Right atrium auricular region (tissue), 2 donors: ENCODE measurements at places on chromosomes 16 and 17. TPM values are rescaled to one million over a fixed set of nuclear protein-coding genes. Genes with fewer than 3 reads are reported as not detected.

DNA sequence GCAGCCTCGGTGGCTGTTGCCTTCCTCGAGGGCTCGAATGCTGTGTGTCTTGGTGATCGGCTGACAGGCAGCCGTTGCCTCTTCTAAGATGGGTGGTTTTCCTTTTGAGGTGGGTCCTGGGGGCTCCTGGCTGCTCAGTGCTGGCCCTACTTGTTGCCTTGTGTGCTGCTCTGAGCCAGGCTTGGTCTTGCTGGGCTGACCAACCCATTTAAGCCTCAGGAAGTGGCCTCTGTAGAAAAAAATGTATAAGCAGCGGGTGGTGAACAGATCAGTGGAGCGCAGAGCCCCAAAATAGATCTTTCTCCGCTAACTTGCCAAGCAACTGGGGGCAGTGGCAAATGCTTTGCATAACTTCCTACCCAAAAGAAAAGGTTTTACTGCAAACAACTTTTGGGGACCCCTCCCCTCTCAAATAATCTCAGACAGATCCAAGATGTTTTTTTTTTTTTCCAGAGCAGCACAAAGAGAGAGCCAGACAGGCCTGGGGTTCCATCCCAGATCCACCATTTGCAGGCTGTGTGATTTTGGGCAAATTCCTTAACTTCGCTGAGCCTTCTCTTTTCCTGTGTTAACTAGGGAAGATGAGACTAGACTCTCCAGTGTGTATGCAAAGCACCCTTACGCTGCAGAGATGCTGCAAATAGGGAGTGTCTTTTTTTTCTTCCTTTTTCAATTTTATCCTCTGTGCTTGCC is 42.5 kb downstream of the PLCG2 start:
- H3K4me1 ChIP-seq, result no peaks in the 10 kb centered on the region
- DNase-seq, result no peak
- H3K27me3 ChIP-seq, result no peaks in the 10 kb centered on the region
- no peak overlapping the region for H3K4me3 ChIP-seq

DNA sequence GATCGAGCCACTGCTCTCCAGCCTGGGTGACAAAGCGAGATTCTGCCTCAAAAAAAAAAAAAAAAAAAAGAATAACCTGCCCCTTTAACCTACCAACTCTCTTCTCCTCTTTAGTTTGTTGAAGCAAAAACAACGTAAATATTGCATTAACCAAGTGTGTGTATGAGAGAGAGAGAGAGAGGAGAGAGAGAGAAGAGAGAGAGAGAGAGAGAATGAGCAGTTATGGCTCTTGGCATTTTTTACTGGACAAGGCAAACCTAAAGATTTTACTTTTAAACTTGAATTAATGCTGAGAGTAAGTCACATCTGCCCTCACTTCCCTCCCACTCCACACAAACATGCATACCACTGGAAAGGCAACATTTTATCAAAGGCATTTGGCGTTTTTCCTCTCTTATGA is 3.0 kb upstream of the SLFN5 start:
- no peaks in the 10 kb centered on the region for H3K27me3 ChIP-seq
- no peak overlapping the region for H3K27ac ChIP-seq
- no peak overlapping the region for H3K4me3 ChIP-seq
- DNase-seq, result no peak
- H3K4me1 ChIP-seq, result no peaks in the 10 kb centered on the region

DNA sequence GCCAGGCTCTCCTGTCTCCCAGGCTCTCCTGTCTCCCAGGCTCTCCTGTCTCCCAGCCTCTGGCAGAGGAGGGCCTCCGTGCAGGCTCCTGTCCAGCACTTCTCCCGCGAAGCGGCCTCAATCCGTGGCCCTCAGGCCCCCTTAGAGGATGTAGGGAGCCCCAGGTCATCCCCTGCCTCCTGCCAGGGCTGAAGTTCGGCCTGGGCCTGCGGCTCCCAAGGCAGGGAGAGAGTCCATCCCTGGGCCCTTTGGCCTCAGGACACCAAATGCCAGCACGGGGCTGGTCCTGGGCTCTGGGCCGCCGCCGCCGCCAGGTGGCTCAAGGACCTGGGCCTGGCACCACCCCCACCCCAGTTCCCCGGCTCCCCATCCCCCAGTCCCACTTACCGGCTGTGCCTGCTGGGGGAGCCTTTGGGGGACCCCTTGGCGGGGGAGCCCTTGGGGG is 370 bp downstream of the EVPL start:
- DNase-seq, result no peak
- H3K27ac ChIP-seq, result no peak overlapping the region
- no peak overlapping the region for H3K4me3 ChIP-seq
- peaks cover 9% of the 10 kb centered on the region for H3K4me1 ChIP-seq
- no peaks in the 10 kb centered on the region for H3K36me3 ChIP-seq
- no peaks in the 10 kb centered on the region for H3K27me3 ChIP-seq

DNA sequence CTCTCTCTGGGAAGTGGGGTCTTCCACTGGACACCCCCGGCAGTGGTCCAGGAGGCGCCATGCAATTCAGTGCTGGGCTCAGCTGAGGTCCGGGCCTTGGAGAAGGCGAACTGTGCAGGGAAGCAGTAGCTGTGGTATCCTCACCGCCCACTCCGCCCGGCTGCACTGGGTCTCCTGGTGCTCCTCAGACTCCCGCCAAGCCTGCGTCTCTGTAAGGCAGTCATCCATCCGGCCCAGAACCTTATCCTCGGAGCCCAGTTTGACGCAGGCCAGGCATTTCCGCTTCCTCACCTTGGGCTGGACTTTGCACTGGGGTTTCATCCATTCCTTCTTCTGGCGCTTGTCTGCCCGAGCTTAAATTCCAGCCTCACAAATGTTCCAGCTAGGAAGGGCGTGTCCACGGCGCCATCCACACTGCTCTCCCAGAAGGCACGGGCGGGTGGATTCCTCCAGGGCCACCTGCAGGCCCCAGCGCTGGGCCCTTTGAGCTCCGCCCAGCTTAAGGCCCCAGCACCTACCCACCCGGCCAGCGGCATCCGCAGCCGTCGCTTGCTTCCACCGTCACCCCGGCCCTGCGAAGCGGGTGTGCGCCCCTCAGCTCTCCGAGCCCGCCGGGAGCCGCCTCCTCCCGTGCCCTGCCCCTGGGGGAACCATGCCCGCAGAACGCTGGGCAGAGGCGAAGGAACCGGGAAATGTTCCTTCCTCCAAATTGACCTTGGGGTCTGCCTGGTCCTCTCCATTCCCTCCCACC is 1884.8 kb downstream of the TP53TG3F start:
- DNase-seq, result no peak
- no peaks in the 10 kb centered on the region for H3K27me3 ChIP-seq
- H3K4me3 ChIP-seq, result no peak overlapping the region
- H3K36me3 ChIP-seq, result no peaks in the 10 kb centered on the region
- no peaks in the 10 kb centered on the region for H3K4me1 ChIP-seq

DNA sequence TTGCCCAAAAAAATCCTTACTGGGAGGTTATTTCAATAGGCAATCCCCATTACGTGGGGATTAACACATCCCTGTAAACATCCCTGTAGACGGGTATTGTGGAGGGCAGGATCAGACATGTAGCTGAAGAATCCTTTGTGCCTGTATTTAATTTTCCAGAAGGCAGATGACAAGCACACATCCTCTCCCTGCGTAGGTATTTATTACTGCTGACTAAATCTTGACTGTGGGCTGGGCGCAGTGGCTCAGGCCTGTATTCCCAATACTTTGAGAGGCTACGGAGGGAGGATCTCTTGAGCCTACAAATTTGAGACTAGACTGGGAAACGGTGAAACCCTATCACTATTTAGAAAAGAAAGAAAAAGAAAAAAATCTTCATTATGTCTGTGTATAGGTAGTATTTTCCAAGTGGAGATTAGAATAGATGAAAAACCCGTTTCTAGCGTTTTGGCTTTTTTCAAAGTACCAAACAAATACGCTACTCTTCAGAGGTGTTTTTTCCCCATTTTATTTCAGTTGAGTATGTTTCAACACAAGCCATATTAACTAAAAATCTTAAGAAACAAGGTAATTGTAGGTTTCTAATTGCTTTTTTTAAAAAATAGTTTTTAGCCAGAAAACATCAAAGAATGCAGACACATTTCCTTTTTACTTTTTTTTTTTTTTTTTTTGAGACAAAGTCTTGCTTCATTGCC is 1.5 kb upstream of the MARF1 start:
- peaks cover 27% of the 10 kb centered on the region for H3K4me1 ChIP-seq
- H3K27me3 ChIP-seq, result no peaks in the 10 kb centered on the region
- H3K4me3 ChIP-seq, result no peak overlapping the region

GRCh38 chr17:73588301-73588846 is 55.9 kb downstream of the SDK2 start:
- no peaks in the 10 kb centered on the region for H3K27me3 ChIP-seq
- H3K4me1 ChIP-seq, result no peaks in the 10 kb centered on the region
- H3K36me3 ChIP-seq, result no peaks in the 10 kb centered on the region
- no peak for DNase-seq

- H3K27me3 ChIP-seq, result no peaks in the 10 kb centered on the region
- no peak overlapping the region for H3K27ac ChIP-seq
- no peak for DNase-seq
- no peak overlapping the region for H3K4me3 ChIP-seq
- no peaks in the 10 kb centered on the region for H3K36me3 ChIP-seq
These were observed 928.7 kb upstream of the SOX9 start for GRCh38 chr17:71192039-71192555.

DNA sequence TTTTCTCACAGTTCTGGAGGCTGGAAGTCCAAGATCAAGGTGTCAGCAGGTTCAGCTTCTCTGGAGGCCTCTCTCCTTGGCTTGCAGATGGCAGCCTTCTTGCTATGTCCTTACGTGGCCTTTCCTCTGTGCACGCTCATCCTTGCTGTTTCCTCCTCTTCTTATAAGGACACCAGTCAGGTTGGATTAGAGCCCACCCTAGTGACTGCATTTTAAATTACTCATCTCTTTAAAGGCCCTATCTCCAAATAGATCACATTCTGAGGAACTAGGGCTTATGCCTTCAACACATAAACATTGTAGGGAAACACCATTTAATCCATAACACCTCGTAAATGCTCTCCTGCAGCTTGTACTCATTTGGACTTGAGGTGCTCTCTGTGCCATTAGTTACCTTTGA is 36.3 kb downstream of the DHRS7C start:
- no peak overlapping the region for H3K27ac ChIP-seq
- DNase-seq, result no peak
- H3K36me3 ChIP-seq, result no peaks in the 10 kb centered on the region
- no peak overlapping the region for H3K4me3 ChIP-seq

GRCh38 chr17:77410470-77410869 is 269.7 kb downstream of the SEC14L1 start:
- H3K4me3 ChIP-seq, result no peak overlapping the region
- peak overlapping the region; percentile 62 for H3K27ac ChIP-seq
- no peaks in the 10 kb centered on the region for H3K36me3 ChIP-seq
- H3K27me3 ChIP-seq, result no peaks in the 10 kb centered on the region

- no peaks in the 10 kb centered on the region for H3K27me3 ChIP-seq
- no peak overlapping the region for H3K4me3 ChIP-seq
- H3K4me1 ChIP-seq, result no peaks in the 10 kb centered on the region
- no peak overlapping the region for H3K27ac ChIP-seq
- H3K36me3 ChIP-seq, result no peaks in the 10 kb centered on the region
These were observed 16.4 kb upstream of the METRNL start for GRCh38 chr17:83062818-83063671.

DNA sequence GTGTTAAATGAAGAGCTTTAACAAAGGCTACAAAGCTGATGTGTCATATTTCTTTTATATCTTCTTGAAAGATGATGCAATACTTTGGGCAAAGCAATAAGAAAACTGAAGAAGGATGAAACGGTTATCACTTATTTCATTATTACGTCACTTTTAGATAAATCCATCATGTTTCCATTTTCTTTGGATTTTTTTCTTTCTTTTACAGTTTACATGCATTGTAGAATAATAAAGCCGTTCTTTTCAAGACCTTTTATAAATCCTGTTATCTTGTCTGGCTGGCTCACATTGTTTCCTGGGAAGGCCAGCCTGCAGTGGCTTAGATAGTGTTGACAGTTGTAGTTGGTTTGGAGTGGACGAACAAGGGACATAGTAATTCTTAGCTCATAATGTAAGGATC is 28.9 kb downstream of the TANC2 start:
- no peak overlapping the region for H3K4me3 ChIP-seq
- DNase-seq, result no peak
- H3K27me3 ChIP-seq, result no peaks in the 10 kb centered on the region
- no peaks in the 10 kb centered on the region for H3K4me1 ChIP-seq
- no peaks in the 10 kb centered on the region for H3K36me3 ChIP-seq

- no peak overlapping the region for H3K4me3 ChIP-seq
- no peak for DNase-seq
- H3K4me1 ChIP-seq, result no peaks in the 10 kb centered on the region
- H3K36me3 ChIP-seq, result no peaks in the 10 kb centered on the region
- no peak overlapping the region for H3K27ac ChIP-seq
These were observed 357.8 kb downstream of the GRIN2A start for GRCh38 chr16:9824200-9825068.

- H3K4me1 ChIP-seq, result no peaks in the 10 kb centered on the region
- H3K4me3 ChIP-seq, result no peak overlapping the region
- no peak for DNase-seq
- H3K36me3 ChIP-seq, result no peaks in the 10 kb centered on the region
- no peak overlapping the region for H3K27ac ChIP-seq
- H3K27me3 ChIP-seq, result no peaks in the 10 kb centered on the region
These were observed 212.8 kb downstream of the MSI2 start for GRCh38 chr17:57468932-57469775.

GRCh38 chr17:55089256-55089655 is 120.7 kb downstream of the STXBP4 start:
- no peak for DNase-seq
- H3K27ac ChIP-seq, result no peak overlapping the region
- no peaks in the 10 kb centered on the region for H3K4me1 ChIP-seq
- H3K27me3 ChIP-seq, result no peaks in the 10 kb centered on the region

The ENPP7 gene
- not detected for total RNA-seq

The CNEP1R1 gene
- total RNA-seq, result 13.3 TPM

The GNGT2 gene
- 1.4 TPM for total RNA-seq

The APRT gene
- total RNA-seq, result 50.6 TPM

The RGS9 gene
- 2.3 TPM for total RNA-seq

The SLC5A2 gene
- not detected for total RNA-seq

The ATP2A1 gene
- not detected for total RNA-seq

The TMEM88 gene
- 42.5 TPM for total RNA-seq

The CACNG3 gene
- total RNA-seq, result not detected

The CDRT15L2 gene
- total RNA-seq, result not detected

The BCAR1 gene
- 88.2 TPM for total RNA-seq

The BRCA1 gene
- 5.4 TPM for total RNA-seq
